ENCODE measurements at places on chromosomes 1 and 21.

- DNase-seq: peak; percentile 50
Observed at GRCh38 chr1:154213274-154213673, 7.1 kb upstream of the CFAP141 start.

- DNase-seq: peak; percentile 99
Observed at GRCh38 chr1:8873506-8874229, 4.8 kb downstream of the ENO1 start.

GRCh38 chr1:3899754-3900149 lies 320 bp downstream of the C1orf174 start:
- peak; percentile 25 for DNase-seq

GRCh38 chr1:20733360-20733975 lies 965 bp upstream of the SH2D5 start:
- DNase-seq: no peak

GRCh38 chr1:12528021-12528852 lies 89.8 kb downstream of the DHRS3 start:
- no peak for DNase-seq

DNA sequence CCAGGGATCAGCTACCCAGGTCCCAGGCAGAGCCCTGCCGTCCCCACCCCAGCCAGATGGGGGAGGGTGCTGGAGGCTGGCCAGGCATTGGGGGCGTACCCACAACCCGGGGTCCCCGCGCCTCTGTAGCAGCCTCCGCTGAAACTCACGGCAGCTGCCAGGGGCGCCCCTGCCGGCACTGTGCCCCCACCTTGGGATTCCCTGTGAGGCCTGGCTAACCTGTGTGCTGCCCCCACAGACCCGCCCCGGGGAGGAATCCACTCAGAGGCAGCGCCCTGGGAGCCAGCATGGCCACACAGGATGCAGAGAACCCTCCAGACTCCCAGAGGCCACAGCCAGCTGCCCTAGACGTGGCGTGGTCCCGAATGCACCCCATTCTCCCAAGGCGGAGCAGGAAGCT lies 3.8 kb downstream of the DVL1 start:
- DNase-seq: peak; percentile 65

GRCh38 chr1:119327450-119328155 lies 41.0 kb upstream of the HAO2 start:
- DNase-seq: no peak

- DNase-seq: no peak
Observed at GRCh38 chr1:1914101-1914970, 724 bp upstream of the CALML6 start.

DNA sequence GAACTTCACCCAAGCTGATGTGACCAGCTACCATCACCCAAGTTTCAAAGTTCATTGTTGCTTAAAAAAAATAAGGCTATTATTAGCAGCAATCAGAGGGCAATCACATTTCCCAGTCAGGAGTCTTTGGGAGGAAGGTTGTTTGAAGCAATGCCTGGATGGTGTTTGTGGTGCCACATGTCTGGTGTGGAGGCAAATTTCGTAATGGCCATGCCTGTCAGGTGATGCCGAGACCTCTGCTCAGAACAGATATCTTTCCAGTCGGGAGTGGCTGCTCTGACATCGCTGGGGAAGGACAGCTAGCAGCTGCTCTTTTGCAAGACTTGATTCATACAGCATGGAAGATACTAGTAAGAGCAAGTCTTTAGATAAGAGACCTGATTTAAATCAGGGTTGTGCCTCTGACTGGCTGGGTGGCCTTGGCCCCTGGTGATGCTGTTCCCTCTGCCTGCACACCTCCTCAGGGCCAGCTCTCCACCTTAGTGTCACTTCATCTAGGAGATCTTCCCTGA lies 187.8 kb upstream of the JUN start:
- DNase-seq: peak; percentile 67

DNA sequence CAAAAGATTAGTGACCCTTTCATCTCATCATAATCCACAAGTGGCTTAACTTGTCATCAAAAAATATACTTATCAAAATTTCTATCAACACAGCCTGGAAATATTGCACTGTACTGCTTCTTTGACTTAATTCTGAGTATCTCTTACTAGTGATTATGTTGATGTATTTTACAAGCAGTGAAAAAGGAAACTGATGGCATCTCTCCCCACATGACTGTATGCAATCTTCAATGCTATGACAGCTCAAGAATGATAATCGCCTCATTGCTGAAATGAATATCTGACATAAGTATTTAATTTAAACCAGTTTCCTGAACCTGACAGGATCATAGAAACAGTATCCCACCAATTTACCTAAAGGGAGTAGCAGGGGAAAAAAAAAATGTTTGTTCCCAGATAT lies 79.5 kb downstream of the DPYD start:
- DNase-seq: no peak

- no peak for DNase-seq
Observed at GRCh38 chr1:90732136-90732535, 15.0 kb upstream of the BARHL2 start.

- peak; percentile 50 for DNase-seq
Observed at GRCh38 chr1:30756545-30757351, 826 bp downstream of the LAPTM5 start.

DNA sequence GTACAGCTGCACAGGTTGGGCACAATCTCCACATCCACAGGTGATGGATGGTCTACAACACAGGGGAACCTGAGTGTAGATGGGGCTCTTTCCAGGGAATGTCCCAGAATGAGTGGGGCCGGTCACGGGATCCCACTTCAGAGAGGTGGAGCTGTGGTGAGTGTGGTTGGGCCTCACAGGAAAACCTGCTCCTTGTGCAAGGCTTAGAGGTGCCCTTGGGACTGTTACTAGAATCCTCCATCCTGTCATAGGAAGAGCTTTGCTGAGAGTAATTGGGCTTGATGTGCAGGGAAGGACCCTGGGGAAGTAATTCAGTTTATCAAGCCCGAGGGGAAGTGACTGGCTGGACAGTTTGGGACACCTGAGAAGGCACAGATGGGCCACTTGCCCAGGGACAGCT lies 137.9 kb downstream of the ZSCAN20 start:
- no peak for DNase-seq

DNA sequence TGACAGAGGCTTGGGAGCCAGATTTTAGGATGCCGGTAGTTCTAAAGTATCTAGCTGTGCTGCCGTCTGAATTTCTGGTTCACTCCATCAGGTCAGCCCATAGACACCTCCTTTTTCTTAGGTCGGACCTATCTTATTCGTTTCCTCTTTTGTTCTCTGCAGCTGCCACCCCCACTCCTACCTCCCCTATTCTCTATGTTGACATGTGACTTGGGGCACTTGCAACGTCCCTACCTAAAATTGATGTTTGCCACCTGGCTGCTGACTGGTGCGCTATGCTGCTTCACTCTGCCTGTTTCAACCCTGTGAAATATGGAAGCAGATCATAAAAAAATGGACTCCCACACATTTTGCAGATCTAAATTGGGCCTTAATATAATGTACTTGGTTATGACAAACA lies 55.3 kb downstream of the PBX1 start:
- no peak for DNase-seq

DNA sequence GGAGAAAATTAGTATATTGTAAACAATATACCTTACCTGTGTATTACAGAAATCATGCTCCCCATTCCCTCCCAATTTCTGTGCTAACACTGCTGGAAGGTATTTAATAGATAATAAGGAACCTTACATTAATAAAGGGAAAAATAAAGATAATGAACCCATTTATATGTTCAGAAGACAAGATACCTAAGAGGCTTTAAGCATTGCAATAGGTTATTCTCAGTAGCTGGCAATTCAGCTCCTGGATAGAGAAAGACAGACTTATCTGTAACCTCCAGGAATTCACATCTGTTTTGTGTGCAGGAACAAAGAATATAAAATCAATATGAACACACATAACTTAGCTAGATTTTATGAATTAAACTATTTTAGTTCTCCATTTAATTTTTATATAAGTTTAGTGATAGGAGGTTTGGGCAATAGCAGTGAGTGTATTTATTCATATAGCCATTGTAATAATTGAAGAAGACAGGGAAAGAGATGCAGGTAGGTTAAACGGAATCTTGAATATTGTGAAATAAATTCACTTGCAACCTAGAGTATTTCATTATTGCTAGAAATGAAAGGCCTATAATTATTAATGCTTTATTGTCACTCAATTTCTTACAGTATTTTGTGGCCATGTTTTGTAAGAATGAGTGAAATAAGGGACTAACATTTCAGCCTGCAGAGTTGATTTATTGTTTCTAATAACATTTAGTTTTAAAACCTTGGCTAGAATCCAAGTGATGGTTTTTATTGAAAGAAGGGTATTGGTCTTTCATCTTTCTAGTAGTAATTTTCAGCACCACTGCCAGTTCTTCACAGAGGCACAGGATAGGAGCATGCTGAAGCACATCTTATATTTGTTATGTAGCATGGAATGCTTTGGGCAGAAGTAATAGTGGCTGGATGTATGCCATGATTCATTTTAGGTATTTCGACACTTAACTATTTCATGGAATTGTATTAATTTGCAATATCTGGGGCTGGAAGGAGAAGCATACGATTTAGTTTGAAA lies 1.5 kb downstream of the XPR1 start:
- no peak for DNase-seq

DNA sequence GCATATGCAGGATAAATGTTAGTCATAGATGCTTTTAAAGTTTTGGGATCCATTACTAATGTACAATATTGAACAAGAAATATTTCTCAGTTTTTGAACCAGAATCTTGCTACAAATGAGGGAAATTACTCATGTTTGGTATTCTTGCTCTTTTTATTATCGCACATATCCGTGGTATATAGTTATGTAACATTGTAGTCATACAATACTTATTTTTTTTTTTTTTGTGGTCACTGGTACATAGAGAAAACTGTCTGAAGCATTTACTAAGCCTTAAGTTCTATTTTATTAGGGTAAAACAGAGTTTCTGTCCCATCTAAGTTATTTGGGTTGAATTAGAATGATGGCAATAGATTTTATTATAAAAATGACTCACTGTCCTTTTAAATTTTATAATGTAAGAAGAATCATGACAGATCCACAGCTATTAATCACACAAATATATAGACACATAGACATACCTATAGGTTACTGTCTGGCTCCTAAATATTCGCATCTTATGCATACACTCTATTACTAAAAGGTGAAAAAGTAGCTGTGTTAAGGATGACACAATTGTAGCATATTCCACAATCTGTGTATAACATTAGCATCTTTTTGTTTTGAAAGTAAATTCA lies 18.0 kb upstream of the PRKAA2 start:
- DNase-seq: no peak

GRCh38 chr21:16323596-16323995 lies 593.8 kb downstream of the USP25 start:
- no peak for DNase-seq

GRCh38 chr1:64242895-64243756 lies 39.7 kb downstream of the UBE2U start:
- DNase-seq: no peak

- DNase-seq: peak; percentile 91
Observed at GRCh38 chr1:184838504-184838951, 83.9 kb upstream of the EDEM3 start.

GRCh38 chr1:167916766-167917511 lies 3.0 kb upstream of the ADCY10 start:
- no peak for DNase-seq

GRCh38 chr21:44901391-44902074 lies 19.2 kb downstream of the ITGB2 start:
- no peak for DNase-seq

DNA sequence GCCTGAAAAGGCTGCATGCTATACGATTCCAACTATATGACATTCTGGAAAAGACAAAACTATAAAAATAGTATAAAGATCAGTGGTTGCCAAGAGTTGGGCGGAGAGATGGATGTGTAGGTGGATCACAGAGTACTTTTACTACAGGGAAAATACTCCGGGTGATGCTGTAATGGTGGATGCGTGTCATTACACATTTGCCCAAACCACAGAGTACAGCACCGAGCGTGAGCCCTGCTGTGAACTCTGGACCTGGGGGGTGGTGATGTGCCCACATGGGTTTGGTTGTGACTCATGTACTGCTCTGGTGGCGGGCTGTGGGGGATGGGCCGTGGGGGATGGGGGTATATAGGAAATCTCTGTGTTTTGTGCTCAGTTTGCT lies 162.7 kb upstream of the COL6A1 start:
- DNase-seq: no peak

DNA sequence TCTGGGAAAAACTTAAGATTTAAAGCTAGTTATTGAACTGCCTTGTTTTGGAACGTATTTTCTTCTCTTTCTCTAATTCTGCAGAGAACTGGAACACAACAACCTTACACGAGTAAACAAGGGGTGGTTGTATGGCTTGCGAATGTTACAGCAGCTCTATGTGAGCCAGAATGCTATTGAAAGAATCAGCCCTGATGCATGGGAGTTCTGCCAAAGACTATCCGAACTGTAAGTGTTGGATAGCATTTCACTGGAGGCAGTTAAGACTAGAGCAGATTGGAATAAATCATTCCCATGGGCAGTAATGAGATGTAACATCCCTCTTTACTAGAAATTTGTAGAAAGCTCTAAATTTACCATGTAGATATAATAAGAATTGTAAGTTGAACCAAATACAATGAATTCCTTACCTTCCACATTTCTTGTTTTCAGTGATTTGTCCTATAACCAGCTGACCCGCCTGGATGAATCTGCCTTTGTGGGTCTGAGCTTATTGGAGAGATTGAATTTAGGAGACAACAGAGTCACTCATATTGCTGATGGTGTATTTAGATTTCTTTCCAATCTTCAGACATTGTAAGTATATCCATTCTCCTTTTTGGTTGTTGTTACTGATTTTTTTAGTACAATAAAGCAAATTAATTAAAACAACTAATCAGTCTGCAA lies 22.9 kb downstream of the LRIG2 start:
- DNase-seq: no peak

- DNase-seq: no peak
Observed at GRCh38 chr1:237279629-237280028, 237.6 kb downstream of the RYR2 start.

GRCh38 chr21:14057313-14057712 lies 153.4 kb downstream of the LIPI start:
- DNase-seq: no peak

DNA sequence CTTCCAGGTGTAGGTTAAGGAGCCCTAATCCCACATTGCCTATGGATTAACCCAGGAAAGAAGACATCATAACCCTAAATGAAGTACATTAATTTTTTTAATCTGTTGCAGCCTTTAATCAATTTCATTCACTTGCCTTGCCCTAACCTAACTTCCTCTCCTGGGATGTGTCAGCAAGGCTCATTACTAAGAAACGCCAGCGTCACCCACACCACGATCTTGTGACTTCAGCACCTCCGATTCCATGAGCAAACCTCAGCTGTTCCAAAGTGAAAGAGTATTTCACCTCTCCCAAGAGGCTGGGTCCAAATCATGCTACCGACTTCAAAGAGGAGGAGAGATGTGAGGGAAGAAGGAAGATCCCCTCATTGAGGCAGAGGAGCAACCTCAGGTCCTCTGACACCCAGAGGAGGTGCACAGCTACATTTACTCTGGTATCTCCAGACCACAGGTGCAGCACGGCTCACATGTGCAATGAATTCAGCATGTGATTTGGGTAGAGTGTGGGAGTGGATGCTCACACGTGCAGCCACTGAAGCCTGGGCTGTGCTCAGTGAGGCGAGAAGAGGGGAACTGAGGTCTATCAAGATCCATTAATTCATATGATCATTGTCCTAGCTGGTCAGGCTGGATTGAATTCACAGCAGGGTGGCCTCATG lies 134.1 kb downstream of the SLC30A10 start:
- no peak for DNase-seq

- DNase-seq: no peak
Observed at GRCh38 chr1:116373431-116374352, 648 bp downstream of the ATP1A1 start.

GRCh38 chr1:22207511-22208267 lies 64.8 kb upstream of the WNT4 start:
- DNase-seq: no peak

GRCh38 chr1:245606157-245606725 lies 451.5 kb downstream of the KIF26B start:
- no peak for DNase-seq

GRCh38 chr1:81327743-81328142 lies 473.0 kb upstream of the ADGRL2 start:
- no peak for DNase-seq

All from NCI-H226 (cell line).